Spleen (tissue), 13 donors: ENCODE measurements at places on chromosomes 16 and 17.

- no peak for DNase-seq
Observed at GRCh38 chr16:6926341-6926740, 406.3 kb upstream of the RBFOX1 start.

DNA sequence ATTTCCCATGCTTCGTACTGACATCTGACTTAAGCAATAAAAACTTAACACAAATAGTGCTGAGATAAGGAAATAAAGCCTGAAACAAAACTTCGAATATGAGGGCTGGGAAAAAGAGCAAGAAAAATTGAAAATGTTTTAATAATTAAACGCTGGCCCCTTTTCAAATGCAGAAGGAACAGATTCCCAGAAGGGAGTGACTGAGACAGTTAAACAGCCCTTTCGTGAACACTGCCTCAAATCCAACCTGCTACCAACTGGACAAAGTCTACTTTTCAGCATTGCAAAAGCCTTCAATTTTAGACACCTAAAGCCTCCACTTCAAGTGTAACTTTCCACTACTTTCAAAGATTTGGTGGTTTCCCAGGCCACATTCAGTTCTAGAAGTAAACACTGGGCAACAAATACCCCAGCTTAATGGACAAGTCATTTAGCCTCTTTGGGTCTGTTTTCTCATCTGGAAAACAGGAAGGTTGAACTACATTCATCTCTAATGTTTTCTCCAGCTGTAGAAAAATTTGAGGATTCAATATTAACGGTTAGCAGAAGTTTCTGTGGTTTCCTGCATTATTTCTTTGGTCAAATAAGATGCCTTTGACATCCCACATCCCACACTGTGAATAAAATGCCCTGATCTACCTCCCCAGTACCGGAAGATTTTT, 11.8 kb downstream of the RFFL start:
- no peak for DNase-seq

DNA sequence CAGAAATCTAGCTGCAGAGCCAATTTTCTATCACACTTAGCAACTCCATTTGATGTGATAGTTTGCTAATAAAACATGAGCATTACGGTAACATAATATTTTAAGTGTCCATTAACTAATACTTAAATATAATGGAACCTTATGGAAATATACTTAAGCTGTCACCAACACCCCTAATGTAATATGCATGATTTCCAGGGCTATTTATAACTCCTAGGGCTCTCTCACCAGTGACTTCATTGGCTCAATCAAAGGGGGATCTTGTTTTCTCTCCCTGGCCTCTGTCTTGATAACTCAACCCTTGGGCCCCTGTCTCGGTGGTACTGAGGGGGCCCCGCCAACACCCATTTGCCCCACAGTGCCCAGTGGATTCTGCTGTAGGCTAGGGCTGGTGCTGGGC, 170.4 kb downstream of the SALL1 start:
- no peak for DNase-seq

- DNase-seq = no peak
Observed at GRCh38 chr16:11833951-11834695, 17.2 kb downstream of the RSL1D1 start.

GRCh38 chr17:77526259-77526711, 385.5 kb downstream of the SEC14L1 start:
- peak; percentile 34 for DNase-seq

- no peak for DNase-seq
Observed at GRCh38 chr16:55682086-55682485, 26.3 kb downstream of the SLC6A2 start.

- no peak for DNase-seq
Observed at GRCh38 chr17:56913000-56913311, 893 bp downstream of the TRIM25 start.

GRCh38 chr16:88790312-88791211, 5.5 kb upstream of the PIEZO1 start:
- DNase-seq = peak; percentile 94

DNA sequence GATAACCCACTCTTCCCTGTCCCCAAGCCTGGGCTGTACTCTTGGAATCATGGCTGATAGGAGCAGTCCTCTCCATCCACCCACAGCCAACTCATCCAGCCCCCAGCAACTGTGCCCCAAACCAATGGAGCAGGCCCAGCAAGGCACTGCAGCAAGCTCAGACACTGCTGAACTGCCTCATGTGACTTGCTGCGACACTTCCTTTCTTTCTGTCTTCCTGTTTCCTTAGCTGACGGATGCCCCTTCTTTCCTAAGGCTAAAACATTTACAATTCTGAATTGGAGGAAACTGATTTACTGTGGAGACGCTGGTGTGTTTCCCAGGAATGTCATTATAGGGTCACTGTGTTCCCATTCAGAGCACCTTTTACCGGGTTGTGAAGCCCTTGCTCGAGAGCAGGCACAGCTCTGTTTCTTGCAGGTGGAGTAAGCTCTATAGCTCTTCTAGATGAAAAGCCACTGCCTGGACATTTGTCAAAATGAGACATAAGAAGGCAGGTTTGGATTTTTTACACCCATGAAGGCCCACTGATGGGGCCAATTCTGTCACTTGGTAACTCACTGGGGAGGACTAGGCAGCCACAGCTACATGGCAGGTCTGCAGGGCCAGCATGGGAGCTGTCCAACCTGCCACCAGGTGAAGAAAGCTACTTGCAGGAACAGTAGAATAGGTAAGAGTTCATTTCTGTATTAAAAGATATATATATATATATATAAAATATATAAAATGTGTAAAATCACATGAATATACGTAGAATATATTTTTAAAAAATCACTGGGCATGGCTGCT, 27.4 kb downstream of the TMEM11 start:
- no peak for DNase-seq

DNA sequence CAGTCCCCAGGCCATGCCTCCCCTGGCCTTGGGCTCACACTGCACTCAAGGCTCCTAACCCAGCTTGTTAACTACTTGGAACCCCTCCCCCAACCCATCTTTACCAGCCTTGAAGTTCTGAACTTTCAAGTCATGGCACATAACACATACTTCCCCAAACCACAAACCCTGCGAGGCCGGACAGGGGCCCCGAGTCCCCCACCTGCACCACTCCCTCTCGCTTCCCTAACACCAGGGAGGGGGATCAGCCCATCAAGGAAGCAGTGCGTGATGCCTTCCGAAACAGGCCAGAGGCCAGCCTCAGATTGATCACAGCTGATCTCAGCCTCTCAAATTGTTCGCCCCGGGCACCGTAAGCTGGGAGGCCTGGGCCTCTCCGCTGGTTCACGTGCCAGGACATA, 3.0 kb upstream of the NLRC3 start:
- DNase-seq = no peak

GRCh38 chr16:82936941-82937551, 310.3 kb downstream of the CDH13 start:
- DNase-seq = no peak

DNA sequence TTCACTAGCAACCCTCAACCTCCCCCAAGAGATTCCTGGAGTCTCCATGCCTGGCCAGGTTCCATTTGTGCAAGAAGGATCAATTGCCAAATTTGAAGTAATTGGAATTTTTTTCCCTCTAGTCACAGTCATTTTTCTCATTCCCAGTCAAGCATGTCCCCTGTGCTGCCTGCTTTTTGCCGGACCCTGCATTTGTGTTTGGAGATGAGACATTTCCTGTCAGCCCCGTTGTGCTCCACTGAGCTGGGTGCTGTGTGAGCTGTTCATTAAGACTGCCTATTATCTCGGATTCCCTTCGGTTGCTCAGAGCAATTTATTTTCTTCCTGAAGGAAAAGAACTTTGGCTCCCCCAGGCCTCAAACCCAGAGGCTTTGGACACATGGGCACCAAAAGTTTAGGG, 201.0 kb upstream of the NLRP1 start:
- DNase-seq = no peak

DNA sequence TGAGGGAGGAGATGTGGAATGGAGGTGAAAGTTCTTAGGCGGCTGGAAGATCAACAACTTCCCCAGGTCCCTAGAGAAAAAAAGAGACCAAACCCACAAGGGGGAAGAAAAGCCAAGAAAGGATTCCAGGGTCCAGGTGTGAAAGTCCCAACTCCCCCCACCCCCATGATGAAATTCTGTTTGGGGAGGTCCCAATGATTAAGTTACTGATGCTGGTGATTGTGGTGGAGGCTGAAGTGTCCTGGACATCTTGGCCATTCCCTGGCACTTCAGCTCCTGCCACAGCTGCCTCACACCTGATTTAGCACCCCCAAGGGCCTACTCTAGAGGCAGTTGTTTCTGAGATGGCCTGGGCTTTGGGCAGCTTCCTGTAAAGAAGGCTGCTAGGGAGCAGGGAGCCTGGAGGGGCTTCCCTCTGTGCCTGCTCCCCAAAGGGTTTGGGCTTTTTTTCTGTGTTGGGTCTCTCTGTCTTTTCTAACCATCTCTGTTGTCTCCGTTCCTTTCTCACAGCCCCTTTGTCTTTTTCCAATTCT, 13.1 kb downstream of the HOXB4 start:
- no peak for DNase-seq

- no peak for DNase-seq
Observed at GRCh38 chr17:27417596-27418365, 38.5 kb upstream of the KSR1 start.

- DNase-seq = no peak
Observed at GRCh38 chr17:7043182-7043496, 753 bp downstream of the SLC16A11 start.

DNA sequence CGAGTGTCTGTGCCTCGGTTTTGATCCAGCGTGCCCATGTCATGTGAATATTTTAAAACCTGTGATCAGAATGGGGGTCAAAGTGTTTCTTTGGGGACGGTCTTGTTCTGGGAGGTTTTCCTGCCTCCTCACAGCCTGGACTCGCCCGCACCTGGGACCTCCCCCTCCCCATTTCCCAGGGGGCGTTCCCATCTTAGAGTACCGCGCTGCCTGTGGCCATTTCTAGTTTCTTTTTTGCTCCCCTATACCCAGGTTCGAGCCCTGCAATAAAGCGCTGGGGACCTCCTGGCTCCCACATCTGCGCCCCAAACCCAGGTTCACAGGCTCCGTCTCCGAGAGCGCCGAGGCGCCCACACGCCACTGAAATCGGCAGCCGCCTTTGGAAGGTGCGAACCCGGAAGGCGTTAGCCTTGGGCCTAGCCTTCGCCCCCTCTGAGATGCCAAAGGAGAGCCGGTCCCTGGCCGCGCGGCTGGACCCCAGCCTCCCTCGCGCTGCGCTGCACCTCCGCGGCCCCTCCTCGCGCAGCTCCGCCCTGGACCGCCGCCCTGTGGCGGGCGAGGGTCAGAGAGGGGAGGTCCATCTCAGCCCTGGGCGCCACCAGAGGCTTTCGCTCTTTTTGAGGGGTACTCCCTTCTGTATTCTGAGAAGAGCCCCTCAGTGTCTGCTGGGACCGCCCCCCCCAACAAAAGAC, 1.7 kb downstream of the KCNJ12 start:
- no peak for DNase-seq

DNA sequence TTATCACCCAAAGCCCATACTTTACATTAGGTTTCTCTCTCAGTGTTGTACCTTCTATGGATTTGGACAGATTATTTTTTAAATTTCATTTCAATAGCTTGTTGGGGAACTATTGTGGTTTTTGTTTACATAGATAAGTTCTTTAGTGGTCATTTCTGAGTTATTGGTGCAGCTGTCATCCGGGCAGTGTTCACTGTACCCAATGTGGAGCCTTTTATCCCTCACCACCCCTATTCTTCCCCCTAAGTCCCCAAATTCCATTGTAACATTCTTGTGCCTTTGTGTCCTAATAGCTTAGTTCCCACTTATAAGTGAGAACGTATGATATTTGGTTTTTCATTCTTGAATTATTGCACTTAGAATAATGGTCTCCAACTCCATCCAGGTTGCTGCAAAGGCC, 57.5 kb downstream of the SLFN11 start:
- DNase-seq = no peak

GRCh38 chr16:74029115-74029792, 267.4 kb upstream of the PSMD7 start:
- DNase-seq = no peak

GRCh38 chr16:75218256-75219076, at the start of gene CTRB1:
CTRB1 (plus strand) TSS chr16:75218988; CDS start chr16:75219008, 20 bp downstream.
- DNase-seq = no peak

DNA sequence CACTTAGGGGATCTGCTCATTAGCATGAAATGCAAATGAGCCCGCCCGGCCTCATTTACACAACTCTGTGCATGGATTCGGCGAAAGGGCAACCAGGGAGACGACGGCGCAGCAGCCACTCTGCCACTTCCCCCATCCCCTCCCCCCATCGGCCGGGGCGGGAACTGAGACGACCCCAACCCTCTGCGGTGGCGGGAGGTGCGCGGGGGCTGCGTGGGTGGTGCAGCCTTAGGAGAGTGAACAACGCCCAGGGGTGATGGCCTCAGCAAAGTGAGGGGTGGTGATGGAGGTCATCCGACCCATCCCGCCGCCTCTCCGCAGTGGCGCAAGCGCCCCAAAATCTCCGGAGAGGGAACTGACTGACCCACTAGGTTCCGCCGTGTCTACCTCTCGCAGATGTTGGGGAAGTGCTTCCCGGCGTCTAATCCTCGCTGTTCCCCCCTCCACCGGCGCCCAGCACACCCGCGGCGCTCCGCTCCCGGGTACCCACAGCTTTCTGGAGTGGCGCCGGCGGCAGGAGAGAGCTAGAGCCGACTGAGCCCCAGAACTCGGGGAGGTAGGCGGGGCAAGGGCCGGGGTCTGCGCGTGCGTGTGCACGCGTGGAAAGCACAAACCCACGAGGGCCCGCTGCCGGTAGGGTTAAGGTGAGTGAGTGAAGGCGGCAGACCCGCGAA, 1.4 kb upstream of the CACNA1G start:
- no peak for DNase-seq

- DNase-seq = no peak
Observed at GRCh38 chr17:81385320-81386111, 9.7 kb upstream of the BAHCC1 start.

DNA sequence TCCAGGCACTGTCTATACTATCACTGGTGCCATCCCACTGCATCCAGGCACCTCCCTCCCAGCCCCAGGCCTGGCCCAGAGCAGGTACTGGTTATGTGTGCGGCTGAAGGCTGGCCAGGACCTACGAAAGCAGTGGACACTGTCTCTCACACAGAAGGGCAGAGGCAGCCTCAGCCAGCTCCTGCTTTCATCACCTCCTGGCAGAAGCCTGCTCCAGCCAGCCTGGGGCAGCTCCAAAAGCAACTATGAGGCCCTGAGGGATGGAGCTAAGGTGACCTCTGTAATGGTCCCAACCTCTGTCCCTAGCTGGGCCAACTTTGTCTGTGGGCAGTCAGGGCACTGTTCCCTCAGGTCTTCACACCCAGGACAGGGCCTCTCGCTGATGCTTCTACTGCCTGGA, 18.8 kb downstream of the HSD11B2 start:
- DNase-seq = no peak

GRCh38 chr17:21388066-21388465, 11.9 kb downstream of the KCNJ12 start:
- DNase-seq = no peak
